ENCODE measurements at places on chromosomes 4 and X.

DNA sequence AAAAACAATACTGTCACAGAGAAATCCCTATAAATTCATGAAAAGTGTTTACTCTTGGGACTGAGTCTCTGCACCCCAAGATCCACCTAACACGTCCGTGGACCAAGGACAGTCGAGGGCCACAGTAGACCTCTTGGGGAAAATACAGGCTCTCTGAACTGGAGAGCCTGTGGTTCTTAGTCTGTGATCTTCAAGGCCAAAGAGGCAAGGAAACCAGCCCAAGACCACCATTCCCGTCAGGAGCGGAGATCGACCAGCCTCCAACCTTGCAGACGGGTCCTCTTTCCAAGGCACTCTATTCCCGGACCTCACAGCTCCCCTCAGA, 1.6 kb upstream of the APBB2 start:
- no peak for DNase-seq

DNA sequence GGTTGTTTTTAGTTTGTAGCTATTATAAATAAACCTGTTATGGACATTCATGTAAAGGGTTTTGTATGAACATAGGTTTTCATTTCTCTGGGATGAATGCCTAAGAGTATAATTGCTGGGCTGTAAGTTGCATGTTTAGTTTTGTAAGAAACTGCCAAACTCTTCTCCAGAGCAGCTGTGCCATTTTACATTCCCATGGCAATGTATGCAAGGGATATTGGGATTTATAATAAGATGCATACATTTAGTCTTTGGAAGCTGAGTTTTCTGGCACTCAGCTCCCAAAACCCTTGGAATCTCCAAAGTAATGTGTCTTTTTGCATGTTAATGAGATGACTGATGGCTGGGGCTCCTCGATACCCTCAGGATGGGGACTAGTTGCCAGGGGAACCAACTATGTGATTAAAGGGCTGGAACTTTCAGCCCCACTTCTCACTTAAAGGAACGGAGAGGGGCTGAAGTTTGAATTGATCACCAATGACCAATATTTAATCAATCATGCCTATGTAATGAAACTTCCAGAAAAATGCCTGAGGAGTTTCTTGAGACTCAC, 44.0 kb downstream of the SERTM2 start:
- no peak for DNase-seq

GRCh38 chr4:83125738-83126141, 11.2 kb upstream of the PLAC8 start:
- DNase-seq, result no peak

DNA sequence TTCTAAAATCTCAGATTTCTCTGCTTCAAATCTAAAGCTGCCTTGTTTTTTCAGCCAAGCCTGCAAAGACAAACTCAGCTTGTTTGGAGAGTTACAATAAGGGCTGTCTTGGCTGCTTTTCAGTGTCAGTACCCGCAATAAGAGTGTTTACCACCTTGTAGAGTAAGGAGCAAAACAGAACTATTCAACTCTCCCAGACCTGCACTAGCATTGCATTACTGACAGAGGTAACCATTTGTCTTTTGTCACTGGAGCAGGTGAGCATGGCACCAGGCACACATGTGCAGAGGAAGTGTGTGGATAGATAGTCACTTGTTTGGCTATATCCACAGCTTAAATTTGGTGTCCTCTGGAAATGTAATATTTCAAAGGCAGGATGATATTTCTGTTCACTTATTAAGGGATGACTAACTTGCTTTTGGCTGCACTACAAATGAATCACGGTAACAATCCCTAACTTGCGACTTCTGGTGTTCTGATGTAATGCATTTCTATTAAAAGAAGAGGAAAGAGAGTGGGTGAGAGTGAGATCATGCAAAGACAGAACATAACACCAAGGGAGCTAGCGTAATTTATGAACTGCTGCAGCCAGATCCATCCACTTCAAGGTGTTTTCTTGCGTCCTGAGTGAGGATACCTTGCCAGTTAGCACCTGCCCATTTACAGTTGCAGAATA, 38.6 kb downstream of the PTCHD1 start:
- DNase-seq, result no peak

- DNase-seq, result no peak
Observed at GRCh38 chrX:39000802-39001201, 199.5 kb downstream of the MID1IP1 start.

GRCh38 chr4:131547506-131547981, 1601.5 kb upstream of the PCDH10 start:
- no peak for DNase-seq

- no peak for DNase-seq
Observed at GRCh38 chrX:63930140-63930539, 145.1 kb upstream of the ARHGEF9 start.

DNA sequence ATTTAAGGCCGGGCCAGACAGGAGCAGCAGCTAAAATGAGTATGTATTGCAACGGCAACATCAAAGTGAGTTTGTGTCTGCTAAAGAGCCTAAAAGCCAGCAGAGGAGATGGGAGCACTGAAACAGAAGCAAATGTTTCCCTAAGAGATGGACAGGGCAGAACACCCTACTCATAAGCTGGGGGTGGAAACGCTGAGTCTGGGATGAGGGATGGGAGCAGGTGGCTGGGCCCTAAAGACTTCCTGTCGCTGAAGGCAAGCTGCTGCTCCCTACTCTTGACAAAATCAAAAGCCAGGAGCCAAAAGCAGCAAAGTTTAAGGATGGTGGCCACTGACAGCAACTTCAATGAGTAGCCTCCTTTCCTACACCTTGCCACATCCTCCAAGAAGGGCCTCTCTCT, 40.6 kb upstream of the NAP1L5 start:
- no peak for DNase-seq

DNA sequence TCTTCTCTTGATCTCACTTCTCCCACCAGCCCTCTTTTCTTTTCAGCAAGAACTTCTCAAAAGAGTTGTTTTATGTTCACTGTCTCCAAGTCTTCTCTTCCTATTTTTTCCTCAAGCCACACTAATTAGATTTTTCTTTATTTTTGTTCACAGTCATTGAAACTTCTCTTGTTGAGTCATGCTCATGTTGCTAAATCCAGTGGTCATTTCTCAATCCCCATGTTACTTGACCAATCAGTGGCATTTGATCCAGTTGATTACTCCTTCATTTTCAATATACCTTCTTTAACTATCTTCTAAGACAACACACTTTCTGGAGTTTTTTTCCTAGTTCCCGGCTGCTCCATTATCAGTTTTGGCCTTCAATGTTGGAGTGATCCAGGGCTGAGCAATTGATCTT, 103.1 kb upstream of the LSM6 start:
- no peak for DNase-seq

DNA sequence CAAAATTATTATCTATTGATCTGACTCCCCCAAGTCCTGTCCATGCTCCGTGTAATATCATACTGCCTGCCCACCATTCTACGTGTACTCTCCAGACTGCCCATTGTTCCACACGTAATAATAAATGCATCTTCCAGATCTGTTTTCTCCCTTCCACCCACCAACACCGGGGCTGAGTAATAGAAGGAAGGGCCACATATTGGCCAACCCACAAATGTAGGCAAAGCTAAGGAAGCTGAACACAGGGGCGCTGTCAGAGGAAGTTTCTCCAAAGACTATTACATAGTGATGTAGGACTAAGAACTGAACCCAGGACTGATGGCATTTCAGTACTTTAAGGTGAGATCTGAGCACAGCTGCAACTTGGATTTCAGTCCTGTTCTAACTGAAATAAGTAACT, 135.8 kb upstream of the GUCY1A1 start:
- DNase-seq, result no peak

- no peak for DNase-seq
Observed at GRCh38 chr4:176001151-176002006, 64.3 kb upstream of the WDR17 start.

GRCh38 chr4:123018396-123018775, 96.0 kb upstream of the NUDT6 start:
- no peak for DNase-seq

DNA sequence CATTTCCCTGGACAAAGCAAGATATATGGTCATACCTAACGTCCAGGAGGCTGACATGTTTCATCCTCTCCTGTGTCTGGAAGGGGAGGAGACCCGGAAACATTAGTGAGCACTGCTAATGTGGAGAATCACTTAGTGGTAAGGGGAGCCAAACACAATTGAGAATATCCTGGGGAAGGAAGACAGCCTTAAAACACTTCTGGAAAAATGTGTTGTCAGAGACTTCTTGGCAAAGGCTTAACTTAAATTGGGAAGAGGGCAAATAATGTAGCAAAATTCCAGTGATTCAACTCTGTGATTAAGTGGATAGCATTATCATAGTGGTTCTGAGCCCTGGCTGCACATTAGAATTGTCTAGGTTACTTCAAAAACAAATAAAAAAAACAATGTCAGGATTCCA, 39.5 kb downstream of the SPARCL1 start:
- no peak for DNase-seq

DNA sequence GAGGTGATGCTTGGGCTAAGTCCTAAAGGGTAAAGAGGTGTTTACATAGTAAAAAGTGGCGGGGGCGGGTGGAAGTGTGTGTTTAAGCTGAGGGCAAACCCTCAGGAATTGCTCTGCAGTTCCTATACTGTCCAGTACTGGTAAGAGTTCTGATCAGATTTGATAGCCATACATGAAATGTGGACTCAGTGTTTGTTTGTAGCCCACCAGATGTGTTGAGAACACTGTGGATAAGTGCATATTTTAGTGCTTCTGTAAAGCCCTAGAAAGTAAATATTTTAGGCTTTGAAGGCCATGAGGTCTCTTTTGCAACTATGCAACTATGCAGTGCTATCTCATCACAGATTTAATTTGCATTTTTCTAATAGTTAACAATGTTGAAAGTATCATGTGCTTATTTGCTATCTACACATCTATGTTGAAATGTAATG, 80.7 kb upstream of the EOLA2 start:
- DNase-seq, result no peak

DNA sequence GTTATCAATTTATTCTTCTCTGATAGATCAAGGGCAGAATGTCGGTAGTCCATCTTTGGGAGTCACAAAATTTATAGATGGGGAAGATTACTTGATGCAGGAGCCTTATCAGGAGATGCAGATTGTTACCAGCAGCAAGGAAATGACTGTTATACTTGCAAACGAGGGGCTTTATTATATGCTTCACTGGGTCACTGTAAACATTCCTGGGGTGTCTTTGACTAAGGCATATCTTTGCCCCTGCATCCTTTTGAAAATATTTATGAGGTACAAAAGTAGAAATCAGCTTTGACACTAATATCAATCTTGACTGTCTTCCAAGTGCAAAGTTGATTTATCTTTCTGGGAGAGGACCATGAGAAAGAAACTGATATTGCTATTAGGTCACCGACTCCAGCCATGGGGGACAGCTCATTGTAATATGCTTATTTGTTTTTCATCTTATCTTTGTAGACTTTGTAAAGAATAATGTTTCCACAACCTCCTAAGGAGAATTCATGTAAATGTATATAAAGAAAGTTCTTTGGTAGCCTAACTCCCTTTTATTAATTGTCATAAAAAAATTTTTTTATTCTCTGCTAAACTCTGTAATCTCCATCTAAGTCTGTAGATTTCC, 177.3 kb upstream of the EMCN start:
- DNase-seq, result no peak

GRCh38 chrX:154012336-154012991, 7.2 kb downstream of the IRAK1 start:
- no peak for DNase-seq

- no peak for DNase-seq
Observed at GRCh38 chr4:34323549-34324320, 1920.6 kb downstream of the ARAP2 start.

DNA sequence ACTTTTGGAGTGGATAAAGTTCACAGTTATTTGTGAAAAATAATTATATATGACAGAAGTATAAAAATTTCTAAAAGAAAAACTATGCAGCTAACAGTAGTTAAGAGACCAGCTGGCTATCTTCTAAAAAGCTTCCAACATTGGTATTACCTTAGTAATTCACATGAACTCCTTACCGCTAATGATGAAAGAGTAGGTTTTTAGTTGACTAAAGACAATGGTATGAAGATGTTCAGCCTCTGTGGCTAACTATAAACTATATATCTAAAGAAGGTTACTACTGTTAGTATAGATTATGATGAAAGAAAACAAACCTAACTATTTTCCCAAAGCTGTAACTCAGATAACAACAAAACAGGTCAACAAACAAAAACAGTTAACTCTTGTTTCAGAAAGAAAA, 10.4 kb downstream of the CCNI start:
- DNase-seq, result no peak

DNA sequence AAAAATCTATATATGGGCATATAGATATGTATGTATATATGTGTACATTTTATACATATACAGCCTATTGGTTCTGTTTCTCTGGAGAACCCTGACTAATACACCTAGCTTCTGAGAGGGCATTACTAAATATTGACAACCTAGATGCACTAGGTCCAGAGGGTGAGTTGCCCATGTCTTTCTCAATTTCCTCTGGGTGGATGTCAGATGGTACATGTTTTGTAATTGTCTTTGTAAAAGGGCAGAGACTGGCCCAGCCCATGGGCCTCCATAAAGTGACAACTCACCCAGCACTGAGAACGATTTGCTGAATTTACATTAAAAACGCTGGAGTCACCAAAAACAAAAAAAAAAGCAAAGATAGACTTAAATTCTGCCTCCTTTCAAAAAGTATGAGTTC, 198.5 kb upstream of the FAM241A start:
- DNase-seq, result no peak

DNA sequence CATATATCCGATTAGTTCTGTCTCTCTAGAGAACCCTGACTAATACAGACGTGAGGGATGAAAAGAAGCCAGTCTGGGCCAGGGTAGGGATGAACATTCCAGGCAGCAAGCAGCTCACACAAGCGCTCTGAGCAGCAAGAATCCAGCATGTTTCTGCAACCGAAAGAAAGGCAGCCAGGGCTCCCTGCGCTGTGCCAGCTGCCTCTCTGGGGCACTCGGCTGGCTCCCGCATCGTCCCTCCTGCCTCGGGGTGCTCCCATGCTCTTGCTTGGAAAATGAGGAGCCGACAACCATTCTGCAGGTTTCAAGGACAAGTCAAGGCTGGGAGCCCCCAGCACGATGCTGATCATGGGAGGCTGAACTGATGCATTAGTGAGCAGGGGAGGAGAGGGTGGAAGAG, 7.0 kb downstream of the JAKMIP1 start:
- DNase-seq, result no peak

GRCh38 chr4:2595436-2595835, 59.0 kb downstream of the FAM193A start:
- no peak for DNase-seq

DNA sequence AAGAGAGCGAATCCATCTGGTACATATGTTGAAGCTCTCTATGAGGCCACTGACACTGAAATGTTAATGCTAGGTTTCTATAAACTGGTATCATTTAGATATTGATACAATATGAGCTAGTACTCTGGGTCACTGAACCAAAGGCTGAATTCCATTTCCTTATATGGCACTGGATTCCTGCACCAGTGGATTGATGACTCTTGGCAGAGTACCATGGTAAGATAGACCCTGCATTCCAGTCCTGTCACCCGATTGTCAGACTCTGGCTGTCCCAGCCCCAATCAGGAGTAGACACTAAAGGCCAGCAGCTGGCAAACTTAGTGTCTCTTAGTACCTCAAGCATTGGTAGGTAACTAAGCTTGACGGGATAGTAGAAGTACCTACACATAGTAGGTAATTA, 44.0 kb upstream of the EOLA2 start:
- DNase-seq, result no peak

- no peak for DNase-seq
Observed at GRCh38 chrX:71922686-71923085, 12.0 kb downstream of the NHSL2 start.

GRCh38 chr4:8738471-8738931, 133.1 kb downstream of the HMX1 start:
- no peak for DNase-seq

Data from esophagus squamous epithelium (tissue), 5 donors.